NCI-H1048 (cell line): ENCODE measurements at places on chromosomes 3 and 15.

GRCh38 chr15:27278761-27279160, 307.8 kb downstream of the GABRG3 start:
- DNase-seq = no peak

DNA sequence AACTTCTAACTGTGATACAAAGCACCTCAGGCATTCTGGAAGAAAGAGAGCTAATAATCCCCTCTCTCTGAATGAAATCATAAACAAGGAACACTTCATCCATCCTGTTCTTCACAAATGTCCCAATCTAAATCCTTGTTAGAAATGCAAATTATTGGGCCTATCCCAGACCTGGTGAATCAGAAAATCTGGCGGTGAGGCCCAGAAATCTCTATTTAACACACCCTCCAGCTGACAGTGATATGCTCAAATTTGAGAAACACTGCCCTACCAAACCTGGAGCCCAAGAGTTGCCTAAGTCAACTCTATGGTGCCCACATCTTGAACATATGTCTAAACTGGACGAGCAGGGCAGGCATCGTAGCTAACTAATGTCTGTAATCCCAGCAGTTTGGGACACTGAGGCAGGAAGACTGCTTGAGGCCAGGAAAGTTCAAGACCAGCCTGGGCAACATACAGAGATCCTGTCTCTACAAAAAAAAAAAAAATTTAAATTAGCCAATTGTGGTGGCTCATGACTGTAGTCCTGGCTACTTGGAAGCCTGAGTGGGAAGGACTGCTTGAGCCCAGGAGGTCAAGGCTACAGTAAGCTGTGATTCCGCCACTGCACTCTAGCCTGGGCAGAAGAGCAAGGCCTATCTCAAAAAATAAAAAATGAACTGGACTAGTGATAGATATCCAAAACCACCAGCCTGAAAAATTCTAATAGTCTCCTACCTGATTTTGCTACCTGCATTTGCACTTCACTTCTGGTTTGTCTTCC, 23.1 kb downstream of the SCAP start:
- DNase-seq = no peak

DNA sequence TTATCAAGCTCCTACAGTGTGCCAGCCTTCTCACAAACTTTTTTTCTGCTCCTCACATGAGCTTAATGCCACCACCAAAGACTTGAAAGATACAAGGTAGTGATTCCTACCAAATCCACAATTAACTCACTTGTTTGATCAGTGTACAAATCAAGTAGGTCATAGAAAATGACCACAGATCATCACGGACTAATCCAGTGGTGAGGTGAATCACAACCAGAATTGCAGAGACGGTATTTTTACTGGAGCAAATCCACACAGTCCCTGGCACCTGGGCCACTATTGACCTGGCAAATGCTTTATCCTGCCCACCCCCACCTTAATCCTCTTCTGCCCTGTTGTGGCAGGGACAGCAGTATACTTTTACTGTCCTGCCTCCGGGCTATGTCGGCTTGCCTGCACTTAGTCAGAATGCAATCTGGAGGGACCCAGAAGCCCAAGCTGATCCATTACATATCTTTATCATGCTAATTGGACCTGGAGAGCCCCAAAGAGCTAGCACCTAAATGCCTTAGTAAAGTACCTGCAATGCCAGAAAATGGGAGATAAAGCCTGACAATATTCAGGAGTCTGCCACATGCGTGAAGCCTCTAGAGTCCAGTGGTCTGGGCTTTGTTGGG, 83.9 kb upstream of the CDV3 start:
- DNase-seq = no peak

- no peak for DNase-seq
These were observed 484.2 kb downstream of the MECOM start for GRCh38 chr3:169179321-169179720.

DNA sequence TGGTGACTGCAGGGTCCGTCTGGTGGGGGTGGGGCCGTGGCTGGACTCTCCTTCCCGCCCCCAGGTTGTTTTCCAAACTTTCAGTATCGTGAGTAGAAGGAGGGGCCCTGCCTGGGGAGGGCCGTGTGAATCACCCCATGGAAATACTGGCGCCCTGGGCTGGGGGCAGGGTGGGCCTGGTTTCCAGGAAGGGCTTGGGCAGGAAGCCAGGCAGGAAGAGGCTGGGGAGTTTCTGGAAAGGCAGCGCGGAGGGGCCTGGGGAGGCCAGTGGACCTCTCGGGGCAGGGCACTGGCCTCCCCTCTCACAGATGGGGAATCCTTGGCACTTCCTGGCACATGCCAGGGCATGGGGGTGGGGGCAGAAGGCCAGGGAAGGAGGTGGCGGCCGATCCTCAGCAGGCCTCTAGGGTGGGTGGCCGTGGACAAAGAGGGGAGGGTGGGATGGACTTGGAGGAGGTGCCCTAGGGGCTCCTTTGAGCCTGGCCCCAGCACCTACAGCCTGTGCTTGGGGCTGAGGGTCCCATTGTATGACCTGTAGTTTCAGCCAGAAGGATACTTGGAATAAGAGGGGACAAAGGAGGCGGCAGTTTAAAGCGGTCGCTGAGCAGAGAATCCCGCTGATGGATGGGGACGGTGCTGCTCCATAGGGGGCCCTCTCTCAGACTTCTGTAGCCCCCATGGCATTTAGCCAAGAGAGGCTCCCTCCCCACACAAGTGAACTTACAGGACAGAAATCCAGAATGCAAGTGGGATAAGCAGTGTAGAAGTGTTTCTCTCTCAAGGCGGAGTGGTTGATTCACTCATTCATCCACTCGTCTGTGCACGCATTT, 56.5 kb upstream of the GATA2 start:
- DNase-seq = no peak

DNA sequence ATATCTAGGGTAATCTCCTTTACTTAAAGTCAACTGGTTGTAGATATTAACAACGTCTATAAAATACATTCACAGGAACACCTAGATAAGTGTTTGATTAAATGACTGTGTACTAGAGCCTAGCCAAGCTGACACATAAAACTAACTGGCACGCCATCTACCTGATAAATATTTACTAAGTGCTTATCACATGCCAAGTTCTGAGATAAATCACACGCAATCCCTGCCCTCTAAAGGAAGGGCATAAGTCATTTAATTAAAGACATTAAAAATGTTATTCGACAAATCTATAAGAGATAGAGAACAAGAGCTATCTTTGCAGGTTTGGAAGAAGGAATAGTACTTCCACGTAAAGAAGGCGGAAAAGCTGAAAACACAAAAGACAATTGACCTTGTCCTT, 11.1 kb upstream of the MB21D2 start:
- DNase-seq = no peak

DNA sequence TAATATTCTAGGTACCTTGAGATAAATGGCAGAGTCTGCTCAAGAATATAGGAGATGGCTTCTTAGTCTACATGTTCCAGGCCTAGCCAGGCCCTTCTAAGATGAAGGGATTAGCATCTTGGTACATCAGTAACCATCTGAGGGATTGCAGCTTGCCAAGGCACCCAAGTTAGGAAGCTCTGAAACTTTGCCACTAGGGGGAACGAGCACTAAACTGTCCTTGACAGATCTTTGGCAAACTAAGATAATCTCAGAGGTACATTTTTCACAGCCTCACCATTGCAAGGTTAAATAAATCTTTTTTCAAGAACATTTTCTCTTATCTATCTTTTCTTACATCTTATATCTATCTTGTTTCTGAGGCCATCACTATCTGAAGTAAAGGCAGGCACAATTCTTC, 351.2 kb downstream of the RAP2B start:
- no peak for DNase-seq

DNA sequence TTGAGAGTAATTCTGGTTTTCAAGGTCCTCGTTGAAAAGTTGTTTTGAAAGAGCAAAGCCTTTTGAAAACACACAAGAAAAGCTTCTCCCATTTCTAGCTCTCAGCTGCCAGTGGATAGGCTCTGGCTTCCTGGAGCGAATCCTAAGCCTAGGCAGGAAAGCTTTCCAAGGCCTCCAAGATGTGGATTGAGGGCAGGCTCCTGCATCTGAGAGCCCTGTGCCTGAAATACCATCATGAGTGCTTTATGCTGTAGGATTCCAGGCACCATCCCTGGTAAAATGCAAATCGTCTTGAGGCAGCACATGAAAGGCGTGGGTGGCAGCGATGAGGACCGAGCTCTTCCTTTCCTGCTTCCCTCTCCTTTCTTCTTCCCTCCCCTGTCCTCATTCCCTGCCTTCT, 60.7 kb upstream of the CORO2B start:
- DNase-seq = no peak

DNA sequence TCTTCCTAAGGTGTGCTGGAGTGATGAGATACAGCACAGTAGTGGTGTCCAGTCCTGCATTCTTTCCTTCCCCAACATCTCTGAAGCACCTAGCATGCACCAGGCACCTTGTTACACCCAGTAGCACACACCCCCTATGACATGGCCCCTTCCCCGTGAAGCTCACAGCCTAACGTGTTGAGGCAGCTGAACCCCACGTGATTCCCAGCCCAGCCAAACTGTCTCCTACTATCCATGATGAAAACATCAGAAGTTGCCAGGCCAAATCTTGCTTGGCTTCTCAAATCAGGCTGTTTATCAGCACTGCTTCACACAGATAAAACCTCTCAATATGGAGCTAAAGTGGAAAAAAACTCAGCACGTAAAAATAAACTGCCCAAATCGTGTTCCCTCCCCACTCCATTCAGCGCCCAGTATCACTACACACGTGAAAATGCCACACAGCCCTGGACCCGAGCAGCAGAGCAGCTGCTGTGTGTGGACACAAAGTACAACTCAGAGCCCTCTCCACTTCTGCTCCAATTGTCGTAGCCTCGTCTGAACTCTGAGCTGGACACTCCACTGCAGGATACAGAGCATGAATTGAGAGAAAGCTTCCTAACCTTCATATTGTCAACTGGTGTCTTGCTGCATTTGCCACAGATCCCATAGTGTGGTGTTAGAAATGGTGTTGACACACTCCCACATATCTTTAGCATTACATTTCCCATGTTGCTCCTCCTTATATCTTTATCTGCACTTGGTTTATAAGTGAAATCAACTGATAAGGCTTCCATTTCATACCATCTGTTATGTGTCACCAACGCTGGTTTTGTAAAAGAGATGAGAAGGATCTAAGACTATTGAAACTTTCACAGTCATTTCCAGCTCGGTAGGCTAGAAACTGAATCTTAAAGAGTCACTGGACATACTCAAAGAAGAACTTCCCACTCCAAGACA, 279.8 kb downstream of the RORA start:
- DNase-seq = no peak

- DNase-seq = no peak
These were observed 31.1 kb upstream of the UBE2E2 start for GRCh38 chr3:23172059-23172458.

- DNase-seq = no peak
These were observed 1.6 kb upstream of the UBA3 start for GRCh38 chr3:69081583-69082262.

DNA sequence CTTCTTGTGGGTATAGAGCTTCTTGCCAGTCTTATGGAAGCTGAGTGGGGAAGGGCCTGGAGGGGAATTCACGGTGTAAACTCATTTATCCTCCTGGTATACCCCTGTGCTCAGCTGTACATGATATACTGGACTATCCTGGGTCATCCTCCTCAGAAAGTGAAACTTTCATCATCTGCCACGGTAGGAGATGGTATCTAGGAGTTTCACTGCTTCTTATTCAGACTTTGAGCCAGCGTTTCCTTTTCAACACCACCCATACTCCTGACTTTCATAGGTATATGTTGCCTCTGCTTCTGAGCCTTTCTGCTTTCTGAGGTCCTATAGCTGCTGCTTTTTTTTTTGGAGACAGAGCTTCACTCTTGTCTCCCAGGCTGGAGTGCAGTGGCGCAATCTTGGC, 15.6 kb downstream of the SENP5 start:
- DNase-seq = no peak

GRCh38 chr15:69957175-69957574, 140.5 kb downstream of the TLE3 start:
- no peak for DNase-seq

DNA sequence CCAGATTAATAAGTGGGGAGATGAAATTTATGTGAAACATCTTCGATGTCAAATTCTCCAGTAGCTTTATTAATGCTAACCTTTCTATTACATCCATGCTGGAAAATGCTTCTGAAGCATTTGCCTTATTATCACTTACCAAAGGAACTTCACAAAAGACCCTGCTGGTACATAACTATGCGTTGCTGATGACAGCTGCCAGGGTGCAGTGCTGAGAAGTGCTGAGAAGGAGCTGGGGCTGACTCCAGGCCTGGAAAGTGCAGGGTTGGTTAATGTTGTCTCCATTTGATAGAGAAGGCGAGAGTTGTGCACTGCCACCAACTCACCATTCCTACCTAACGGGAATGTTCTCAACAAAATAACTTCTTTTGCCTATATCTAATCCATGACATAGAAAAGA, 736.0 kb upstream of the NR2F2 start:
- no peak for DNase-seq

DNA sequence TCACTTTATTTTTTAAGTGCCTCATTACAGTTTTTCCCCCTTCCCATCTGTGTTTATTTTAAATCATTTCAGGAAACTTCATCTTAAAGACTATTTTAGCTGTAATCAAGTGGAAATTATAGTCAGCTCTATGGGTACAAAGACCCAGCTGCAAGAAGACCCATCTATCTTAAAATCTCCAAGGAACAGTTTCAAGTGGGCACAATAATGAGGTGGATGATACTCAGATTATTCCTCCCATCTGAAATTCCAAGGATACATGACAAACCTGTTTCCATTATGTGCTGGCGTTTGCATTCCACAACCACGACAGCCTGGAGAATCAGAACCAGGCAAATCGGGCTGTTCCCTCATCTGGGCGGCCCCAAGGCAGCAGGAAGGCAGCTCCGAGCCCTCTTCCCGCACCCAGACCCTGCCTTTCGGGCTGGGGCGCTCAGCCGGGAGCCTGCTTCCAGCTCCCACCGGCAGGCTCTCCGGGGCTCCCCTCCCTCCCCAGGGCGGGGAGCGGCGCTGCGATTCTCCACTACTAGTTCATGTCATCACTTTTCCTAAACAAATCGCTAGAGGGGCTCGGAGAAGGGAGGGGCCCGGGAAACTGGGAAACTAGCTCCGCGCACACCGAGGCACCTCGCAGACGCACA, at the start of gene MGLL:
TSS of gene MGLL (minus strand) at position 475 of the 641 bp plus-strand sequence. CDS start at position 278, 197 bp downstream.
- no peak for DNase-seq

DNA sequence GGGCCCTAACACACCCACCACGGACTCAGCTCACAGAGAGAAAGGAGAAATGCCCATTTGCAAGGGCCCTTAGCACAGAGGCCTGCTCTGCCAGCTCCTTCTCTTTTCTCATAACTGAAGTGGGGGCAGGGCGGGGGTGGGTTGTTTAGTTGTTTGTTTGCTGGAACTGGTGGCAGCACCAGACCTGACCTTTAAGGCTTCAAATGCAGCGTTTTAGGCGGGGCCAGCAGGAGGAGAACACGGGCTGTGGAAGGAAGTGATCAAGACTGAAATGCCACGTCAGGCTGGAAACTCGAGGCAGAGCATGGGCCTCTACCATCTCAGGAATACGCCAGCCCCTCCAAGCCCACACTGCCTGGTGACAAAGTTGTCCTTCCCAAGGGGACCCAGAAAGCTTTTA, 9.3 kb downstream of the CACNA2D2 start:
- no peak for DNase-seq

- no peak for DNase-seq
These were observed 30.8 kb downstream of the CHCHD4 start for GRCh38 chr3:14093831-14094230.

GRCh38 chr15:27165590-27165989, 194.6 kb downstream of the GABRG3 start:
- DNase-seq = no peak

- no peak for DNase-seq
These were observed 338.4 kb upstream of the C2CD4B start for GRCh38 chr15:62503451-62503850.
